GM12865 (cell line): ENCODE measurements at places on chromosomes 7 and 10.
A peak's percentile ranks its signal among the peaks of the same experiment; 100 is the strongest.

- no peak for DNase-seq
These were observed 115.5 kb downstream of the INPP5A start for GRCh38 chr10:132652936-132653590.

DNA sequence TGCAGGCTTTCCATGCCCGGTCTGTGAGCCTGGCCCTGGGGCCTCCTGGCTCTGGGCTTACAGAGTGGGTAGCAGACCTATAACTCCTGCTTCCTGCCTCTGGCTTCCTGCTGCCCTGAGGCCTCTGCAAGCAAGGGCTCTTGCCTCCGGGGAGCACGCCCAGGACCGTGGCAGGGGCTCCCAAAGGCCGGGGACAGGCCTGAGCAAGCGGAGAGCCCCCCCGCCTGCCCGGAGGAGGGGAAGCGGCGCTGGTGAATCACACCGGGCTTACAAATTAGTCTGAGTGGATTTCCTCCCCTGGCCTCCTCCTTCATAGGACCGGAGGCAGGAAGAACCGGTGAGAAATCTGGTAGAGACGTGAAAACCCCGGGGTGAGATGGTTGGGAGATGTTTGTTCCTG is 1.5 kb upstream of the MYL10 start:
- no peak for DNase-seq

DNA sequence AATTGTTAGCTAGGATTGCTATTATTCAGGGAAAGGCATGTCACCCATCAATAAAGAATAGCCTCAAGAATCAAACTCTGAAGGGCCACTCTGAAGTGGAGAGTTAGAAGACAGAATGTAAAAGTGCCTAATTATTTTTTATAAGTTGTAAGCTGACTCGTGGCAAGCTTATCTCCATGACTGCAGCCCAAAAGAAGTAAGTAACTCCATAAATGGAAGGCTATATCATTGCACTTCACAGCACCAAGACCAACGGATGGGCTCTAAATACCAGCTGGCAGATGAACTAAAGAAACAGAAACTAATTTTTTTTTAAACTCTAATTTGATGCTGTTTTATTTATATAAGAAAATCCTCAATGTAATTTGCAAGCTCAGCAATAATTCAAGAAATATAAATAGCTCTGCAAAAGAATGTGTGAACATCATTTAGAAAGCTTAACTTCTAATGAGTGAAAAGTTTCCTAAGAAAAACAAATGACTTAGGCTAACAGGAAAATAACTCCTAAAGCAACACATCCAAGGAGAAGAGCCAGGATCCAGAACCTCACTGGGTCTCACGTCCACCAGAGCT is 165.5 kb downstream of the SNX13 start:
- DNase-seq: no peak

DNA sequence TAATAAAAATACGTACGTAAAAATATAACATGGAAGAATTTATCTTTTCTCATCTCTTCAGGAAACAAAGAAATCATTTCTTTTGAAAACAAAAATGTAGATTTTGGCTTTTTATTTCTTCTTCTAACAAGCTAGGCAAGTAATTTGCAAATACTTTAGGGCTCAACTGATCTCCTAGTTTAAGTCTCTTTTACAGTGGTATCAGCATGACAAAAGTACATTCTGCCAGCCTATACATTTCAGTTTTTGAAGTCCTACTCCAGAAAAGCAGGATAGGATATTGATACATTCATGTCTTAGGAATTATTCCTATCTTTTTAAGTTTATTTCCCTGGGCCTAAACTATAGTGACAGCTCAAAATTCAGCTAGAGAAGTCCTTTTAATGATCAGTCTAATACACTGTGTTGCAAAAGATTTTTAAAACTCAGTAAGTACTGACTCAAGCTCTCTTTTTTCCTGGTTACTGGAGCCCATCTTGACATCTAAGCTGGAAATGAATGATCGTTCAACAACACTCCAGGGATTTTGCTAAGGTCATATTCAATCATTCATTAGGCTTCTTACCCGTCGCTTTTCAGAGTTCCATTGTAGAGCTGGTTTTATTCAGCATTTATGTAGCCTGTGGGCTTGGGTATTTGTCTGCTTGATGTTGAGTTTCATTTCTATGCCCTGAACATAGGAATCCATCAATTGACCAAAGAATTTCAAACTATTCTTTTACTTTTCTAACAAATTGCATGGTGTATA is 12.2 kb upstream of the FAM53B start:
- no peak for DNase-seq

DNA sequence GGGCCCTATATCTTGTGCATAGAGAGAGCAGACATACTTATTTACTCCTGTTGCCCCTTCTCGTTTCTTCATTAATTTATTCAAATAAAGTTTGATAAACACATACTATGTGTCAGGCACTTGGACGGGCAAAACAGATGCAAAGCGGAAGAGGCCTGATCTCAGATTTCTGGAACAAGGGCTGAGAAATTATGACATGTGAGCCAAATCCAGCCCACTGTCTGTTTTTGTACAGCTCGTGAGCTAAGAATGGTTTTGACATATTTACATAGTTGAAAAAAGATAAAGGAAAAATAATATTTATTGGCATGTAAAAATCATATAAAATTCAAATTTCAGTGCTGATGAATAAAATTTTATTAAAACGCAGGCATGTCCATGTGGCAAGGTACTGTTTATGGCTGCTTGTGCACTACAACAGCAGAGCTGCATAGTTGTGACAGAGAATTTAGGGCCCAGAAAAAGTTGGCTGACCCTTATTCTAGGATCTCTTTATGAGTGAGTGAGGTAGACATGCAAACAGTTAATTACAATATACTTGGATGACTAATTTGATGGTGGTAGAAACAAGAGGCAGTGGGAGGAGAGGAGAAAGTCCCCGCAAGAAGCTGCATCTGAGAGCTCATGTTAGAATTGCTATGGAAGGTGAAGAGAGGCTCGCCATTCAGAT is 68.1 kb upstream of the ITPRID1 start:
- no peak for DNase-seq

- DNase-seq: peak; percentile 77
These were observed 116.0 kb downstream of the NPTX2 start for GRCh38 chr7:98733036-98733435.

- DNase-seq: no peak
These were observed 131.0 kb upstream of the PPP2R2D start for GRCh38 chr10:131769571-131770410.

- no peak for DNase-seq
These were observed 38.2 kb downstream of the NRAP start for GRCh38 chr10:113625461-113626186.

DNA sequence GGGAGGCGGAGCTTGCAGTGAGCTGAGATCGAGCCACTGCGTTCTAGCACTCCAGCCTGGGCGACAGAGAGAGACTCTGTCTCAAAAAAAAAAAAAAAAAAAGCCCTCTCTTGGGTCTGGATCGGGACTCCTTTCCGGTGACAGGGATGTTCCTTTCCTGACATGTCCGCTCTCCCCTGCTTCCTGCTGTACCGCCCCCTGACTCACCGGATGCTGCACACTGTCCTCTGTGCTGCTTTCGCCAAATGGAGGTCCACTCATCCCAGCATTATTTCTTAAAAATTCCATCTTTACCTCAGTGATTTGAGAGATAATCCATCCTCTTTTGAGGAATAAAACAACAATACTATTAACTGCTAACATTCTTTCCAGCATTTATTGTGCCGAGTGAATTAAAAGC is 113.8 kb upstream of the EEPD1 start:
- no peak for DNase-seq

DNA sequence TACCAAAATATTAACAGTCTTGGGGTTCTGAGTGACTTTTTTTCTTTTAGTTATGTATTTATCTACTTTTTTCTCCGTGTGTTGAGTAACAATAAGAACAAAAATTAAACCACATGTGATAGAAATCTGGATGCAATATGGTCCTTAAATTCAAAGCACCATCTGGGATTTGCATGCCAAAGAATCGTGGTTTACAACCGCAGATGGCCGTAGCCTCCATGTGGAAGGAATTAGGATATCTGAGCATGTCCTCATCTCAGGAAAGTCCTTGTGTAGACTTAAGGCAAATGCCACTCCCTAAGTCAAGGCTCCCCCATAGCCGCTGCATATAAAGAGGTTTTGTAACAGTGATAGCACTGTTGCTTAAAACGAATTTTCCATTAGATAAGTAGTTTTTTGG is 304.0 kb downstream of the ZEB1 start:
- no peak for DNase-seq

GRCh38 chr7:7568553-7568952 is 1.9 kb downstream of the MIOS start:
- no peak for DNase-seq

DNA sequence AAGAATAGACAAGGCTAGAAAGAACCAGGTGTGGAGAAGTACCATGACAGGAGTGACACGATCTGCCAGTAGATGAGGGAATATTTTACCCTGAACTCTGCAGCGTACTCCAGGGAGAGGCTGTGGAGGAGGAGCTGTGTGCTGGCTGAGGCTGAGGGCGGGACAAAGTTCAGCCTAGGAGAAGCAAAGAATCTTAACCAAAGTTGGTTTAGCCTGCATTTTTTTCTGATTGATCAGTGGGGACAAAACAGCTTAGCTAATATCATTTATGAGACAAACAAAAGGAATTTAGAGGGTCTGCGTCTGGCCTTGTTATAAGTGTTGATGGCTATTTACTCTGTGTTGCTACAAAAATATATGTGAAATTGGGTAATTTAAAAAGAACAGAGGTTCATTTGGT is 5.2 kb upstream of the NPSR1 start:
- DNase-seq: no peak

- DNase-seq: no peak
These were observed 440 bp downstream of the JAKMIP3 start for GRCh38 chr10:132066186-132066585.
